NCI-H526 treated with DMSO at 0.1 percent for 48 hours (cell line): ENCODE measurements at places on chromosomes 5 and 9.
A peak's percentile ranks its signal among the peaks of the same experiment; 100 is the strongest.

- peak; percentile 84 for DNase-seq
These were observed at the start of the genes HMGXB3 and TIGD6 for GRCh38 chr5:150000256-150000989. TSS of gene HMGXB3 (plus strand) at chr5:150000739. CDS start at chr5:150004853, 4,114 bp downstream. TSS of gene TIGD6 (minus strand) at chr5:150000654. CDS start at chr5:149996348, 4,306 bp downstream.

DNA sequence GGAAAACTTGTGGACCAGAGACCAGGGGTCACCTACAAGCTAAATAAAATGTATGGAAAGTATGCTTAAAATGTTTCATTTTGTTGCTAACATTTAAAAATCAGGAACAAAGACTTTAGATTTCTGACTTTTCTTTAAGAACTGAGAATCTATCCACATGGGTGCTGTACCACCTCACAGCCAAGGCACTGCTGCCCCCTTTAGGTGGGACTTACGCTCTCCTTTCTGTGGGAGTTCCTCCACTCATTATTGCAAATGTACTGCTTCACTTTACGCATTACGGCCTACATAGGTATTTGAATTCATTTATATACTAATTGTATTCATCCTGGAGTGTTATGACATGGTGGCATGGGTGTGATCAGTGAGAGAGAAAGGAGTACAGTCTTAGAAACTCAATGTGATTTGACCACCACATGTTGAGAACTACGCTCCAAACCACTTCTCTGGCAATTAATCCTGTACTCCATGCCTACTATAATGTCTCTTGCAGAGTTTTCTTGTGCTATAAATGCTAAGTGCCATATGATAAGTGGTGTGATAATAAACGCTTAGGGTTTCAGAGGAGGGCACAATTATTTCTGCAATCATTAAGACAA, 24.7 kb upstream of the CETN3 start:
- DNase-seq, result peak; percentile 2

GRCh38 chr9:105257809-105258208, 13.4 kb downstream of the SLC44A1 start:
- no peak for DNase-seq

DNA sequence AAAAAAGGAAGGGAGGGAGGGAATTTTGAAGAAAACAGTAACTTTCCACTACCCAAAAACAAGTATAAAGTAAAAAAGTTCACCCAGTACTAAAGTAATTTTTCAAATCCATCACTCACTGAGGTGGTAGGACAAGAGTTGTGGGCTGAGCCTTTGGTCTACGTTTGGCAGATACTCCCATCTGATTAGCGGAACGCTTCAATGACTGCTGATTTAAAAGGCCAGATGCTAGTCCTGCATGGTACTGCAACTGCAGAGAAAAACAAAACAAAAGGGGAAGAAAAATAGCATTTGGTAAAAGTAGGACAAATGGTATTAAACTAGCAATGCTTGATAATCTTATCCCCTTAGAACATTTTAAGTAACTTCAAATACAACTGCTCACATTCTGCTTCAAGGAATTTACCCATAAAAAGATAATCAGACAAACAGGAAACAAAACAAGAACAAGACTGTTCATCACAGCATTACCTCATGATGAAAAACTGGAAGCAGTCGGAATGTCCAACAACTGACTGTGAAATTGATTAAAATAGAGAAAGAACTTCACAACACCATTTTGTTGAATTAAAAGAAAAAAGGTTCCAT, 65.4 kb downstream of the MED27 start:
- DNase-seq, result no peak

- no peak for DNase-seq
These were observed 83.2 kb upstream of the ANKH start for GRCh38 chr5:14954616-14955343.

DNA sequence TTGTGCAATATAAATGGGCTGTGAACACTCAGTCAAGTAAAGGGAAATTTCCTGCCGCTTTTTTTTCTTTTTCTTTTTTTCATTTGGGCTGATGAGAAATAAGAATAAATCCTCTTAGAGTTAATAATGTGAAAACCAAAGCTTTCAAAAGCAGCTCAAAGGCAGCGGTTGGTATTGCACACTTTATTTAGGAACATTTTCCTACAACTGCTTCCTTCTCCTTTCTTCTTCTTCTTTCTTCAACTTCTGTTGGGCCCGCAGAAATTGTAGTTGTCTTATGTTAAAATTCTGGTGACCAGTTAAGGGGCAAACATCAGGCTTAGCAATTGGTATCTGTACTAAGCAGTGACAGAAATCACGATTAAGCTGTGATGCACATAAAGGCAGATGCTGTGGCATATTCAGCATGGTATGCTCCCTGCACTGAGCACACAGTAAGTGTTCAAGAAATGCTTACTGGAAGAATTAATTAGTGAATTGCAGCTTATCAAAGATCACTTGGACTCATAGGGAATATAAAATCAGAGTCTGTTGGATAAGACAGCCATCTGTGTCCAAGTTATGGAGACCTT, 85.4 kb downstream of the ANKRD55 start:
- no peak for DNase-seq

DNA sequence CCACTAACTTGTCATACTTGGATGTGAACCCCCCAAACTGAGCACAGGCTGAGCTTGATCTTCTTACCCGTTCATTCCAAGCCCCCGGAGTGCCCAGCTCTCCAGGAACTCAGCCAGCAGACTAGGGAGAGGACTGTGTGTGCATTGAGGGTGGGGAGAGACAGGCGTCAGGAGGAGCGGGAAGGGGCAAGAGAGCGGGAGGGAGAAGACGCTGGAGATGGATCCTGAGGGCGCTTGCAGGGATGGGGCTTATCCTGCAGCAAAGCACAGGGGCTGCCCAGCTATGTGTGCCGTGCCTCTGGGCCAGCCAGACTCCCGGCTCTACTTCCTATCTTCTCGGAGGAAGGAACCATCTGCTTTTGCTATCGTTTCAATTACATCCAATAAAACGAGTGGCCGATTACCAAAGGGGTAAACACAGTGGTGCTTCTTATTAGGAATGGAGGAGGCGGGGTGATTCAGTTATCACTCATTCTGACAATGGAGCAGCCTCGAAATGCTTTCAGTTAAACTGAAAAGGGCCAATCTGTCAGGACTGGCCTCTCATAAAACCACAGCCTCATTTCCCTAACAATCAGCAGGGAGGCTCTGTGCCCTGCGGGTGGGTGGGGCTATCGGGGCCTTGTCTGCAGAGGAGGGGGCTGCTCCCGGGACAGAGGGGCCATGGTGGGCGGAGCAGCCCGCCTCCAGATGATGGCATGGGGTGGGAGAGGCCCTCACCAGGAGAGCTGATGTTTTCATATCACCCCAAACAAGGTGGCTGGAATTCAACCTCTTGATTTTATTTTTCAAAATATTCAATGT, 168.2 kb downstream of the DAB2IP start:
- DNase-seq, result peak; percentile 71

DNA sequence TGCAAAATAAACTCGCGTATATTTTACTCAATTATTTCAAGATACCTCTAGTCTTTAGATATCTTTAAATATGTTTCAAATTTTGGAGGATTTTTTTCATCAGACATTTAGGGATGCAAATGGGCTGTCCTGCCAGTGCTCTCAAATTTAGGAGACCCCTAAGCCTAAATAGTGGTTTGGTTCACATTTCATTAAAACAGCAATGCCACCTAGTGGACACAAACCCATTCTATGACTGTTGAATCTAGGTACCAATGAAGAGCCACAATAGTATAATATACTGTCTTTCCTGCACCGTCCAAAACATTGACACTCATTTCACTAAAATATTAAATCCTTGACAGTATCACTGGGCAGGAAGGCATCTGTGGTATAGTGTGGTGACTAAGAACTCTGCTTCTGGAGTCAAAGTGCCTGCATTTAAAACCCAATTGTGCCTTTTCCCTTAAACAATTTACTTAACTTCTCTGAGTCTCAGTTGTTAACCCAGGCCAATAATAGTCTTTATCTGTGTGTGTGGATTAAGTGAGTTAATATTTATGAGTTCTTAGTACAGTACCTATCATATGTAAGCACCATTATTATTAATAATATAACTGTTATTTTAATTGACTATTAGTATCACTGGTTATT, 148.0 kb downstream of the RORB start:
- peak; percentile 3 for DNase-seq

- DNase-seq, result no peak
These were observed 39.1 kb upstream of the MSH3 start for GRCh38 chr5:80615266-80615914.

GRCh38 chr5:178141550-178141949, 10.7 kb downstream of the RMND5B start:
- DNase-seq, result no peak

- no peak for DNase-seq
These were observed 12.8 kb upstream of the CAMK4 start for GRCh38 chr5:111211341-111211740.

- DNase-seq, result no peak
These were observed 184.4 kb downstream of the ISL1 start for GRCh38 chr5:51567636-51568035.

- no peak for DNase-seq
These were observed 86.5 kb upstream of the PLPP1 start for GRCh38 chr5:55621229-55621628.

GRCh38 chr5:22754155-22754554, 99.0 kb downstream of the CDH12 start:
- DNase-seq, result no peak

DNA sequence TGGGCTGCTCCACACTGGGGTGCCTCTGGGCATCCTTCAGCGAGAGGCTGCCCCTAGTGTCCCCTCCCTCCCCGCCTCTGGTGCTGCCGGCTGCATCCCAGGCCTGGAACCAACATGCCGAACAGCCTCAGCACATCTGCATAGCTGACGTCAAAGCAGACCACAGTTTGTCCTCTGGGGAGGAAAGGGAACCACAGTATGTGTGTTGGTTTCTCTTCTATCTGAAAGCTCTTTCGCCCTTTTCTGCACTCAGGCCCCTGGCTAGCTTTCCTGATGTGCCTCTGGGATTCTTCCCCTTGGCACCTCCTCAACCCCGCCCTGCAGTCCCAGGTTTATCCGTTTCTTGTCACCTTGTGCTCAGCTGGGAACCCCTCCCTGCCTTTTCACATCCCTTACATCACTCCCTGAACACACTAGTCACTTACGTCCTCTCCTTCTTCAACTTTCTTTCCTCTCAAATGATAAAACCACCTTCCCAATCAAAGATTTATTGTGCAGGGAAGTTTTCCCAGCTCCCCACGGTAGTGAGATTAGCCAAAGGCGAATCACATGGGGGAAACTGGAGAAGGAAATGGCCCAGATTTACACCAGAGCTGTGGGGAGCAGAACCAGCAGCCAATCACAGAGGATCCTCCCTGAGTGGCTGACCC, 35.5 kb upstream of the B4GALT1 start:
- DNase-seq, result no peak

DNA sequence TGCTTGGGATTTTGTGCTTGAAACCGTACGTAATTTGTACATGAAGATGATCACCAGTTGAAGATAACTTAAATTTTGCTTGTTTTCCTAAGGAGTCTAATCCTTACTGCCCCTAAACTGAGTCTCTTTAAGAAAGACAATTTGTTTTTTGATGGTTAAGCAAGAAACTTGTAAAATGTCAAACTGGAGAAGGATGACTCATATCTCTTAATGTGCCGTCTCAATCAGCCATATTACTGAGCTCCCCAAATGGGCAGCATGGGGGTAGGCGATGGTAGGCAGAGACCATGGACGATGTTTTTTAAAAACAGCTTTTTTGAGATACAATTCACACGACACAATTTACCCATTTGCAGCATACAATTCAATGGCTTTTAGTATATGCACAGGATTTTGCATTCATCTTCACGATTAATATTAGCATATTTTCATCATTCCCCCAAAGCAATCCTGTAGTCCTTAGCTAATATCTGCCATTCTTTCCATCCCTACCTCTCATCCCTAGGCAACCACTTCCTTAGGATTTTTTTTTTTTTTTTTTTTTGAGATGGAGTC, 14.3 kb downstream of the ARHGAP26 start:
- no peak for DNase-seq

- DNase-seq, result no peak
These were observed 126.1 kb upstream of the PAPPA start for GRCh38 chr9:116027511-116027910.

GRCh38 chr9:126703866-126704156, 90.1 kb downstream of the LMX1B start:
- DNase-seq, result no peak

GRCh38 chr9:31519826-31520225, 864.6 kb upstream of the ACO1 start:
- no peak for DNase-seq

- no peak for DNase-seq
These were observed 84.6 kb downstream of the MAST4 start for GRCh38 chr5:66680804-66681203.

DNA sequence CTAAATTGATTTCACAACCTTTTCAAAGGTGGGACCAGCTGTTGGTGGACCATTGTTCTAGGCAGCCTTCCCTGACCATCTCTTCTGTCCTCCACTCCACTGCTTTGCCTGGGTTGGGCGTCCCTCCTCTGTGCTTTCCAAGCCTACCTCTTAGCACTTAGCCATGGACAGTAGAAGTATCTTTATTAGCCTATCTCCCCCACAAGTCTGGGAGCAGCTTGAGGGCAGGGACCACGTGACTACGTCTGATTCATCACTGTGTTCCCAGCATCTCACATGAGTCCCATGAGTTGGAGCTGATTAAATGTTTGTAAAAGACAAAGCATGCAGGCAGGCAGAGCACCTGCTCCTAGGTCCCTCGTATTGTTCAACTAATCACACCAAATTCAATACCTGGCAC, 20.9 kb downstream of the MORN5 start:
- DNase-seq, result no peak

GRCh38 chr9:78547831-78548230, 250.9 kb downstream of the PSAT1 start:
- no peak for DNase-seq

DNA sequence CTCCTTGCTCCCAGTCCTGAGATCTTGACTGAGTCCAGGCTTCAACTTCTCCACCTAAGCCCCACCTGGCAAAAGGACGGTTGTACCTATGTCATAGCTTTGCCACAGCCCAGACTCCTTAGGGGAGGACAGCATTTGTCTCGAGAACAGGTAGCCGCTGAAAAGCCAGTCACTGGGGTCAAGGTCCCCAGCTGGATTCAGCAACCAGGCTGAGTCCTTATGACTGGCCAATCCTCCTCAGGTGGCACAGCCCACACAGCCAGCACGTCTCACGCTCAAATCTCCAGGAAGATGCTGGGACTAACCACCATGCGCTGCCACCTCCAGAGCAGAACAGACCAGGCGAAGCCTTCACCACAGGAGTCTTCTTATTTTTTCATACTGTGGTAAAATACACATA, 27.9 kb upstream of the SMU1 start:
- no peak for DNase-seq

DNA sequence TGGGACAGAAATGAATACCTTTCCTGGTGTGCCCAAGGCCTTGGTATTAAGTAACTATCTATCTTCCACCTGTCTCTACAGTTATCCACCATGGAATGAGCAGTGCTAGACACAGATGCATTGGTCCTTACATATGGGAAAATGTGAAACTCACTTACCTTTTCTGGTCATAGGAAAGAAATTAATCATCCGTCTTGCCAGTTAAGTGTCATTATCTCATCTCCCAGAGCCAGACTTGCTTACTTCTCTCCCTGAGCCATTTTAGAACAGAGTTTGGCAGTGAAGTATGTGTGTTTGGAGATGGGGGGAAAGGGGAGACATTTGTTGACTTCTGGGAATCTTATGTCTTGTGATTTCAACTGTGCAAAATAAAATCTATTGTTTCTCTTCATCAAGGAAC, 1211.0 kb upstream of the CDH6 start:
- no peak for DNase-seq
